ENCODE measurements at places on chromosomes 3 and 15.

- no peak for DNase-seq
These were observed 49.0 kb upstream of the SLC4A7 start for GRCh38 chr3:27533261-27533607.

DNA sequence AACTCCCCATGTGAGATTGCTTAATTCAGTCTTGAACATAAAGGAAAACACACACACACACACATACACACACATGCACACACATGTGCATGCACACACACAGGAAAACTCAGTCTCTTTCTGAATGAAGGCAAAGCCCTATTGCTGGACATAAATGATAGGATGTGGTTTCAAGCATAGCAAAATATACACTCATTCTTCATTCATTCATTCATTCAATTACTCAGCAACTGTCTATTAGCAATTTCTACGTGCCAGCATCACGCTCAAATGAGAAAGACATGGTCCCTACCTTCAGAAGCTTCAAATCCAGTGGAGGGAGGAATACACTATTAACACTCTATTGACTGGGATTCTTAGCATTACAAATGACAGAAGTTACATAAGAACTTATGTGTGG, 41.8 kb upstream of the UBE2E2 start:
- no peak for DNase-seq

DNA sequence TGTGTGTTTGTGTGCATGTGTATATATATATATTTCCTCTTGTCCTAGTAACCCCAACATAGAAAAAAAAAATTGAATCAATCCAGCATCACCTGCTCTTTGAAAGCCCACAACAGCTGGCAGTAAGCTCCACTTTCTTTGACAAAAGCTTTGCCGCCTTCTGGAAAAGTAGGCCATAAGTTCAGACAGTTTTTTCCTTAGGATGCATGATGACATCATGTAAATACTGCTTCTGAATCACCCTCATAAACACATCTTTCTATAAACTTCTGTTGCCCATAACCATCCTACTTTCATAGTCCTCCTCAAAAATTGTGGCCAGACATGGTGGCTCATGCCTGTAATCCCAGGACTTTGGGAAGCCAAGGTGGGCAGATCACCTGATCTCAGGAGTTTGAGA, 67.4 kb downstream of the CSNK1G1 start:
- DNase-seq = no peak

GRCh38 chr3:194107107-194107506, 28.8 kb upstream of the HES1 start:
- DNase-seq = no peak

- DNase-seq = no peak
These were observed 389.3 kb downstream of the IL20RB start for GRCh38 chr3:137347132-137347531.

- no peak for DNase-seq
These were observed 43.3 kb upstream of the MITF start for GRCh38 chr3:69695933-69696332.

DNA sequence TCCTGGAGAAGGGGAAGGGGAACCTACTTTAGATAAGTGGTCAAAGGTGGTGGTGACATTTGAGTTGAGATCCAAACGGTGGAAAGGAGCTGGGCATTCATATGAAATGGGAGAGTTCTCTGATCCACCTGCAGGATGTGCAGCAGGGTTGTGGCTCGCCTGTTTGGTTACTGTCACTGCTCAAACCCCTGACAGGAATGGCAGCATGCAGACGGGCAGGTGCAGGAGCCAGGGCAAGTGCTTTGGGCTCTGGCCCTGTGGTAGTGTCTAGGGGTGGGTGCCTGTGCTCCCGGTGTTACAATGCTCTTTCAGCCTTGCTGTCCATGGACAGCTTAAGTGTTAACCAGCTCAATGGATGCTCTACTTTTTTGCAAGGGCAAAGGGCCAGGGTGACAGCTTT, 18.5 kb downstream of the PAQR9 start:
- no peak for DNase-seq

GRCh38 chr15:100114100-100114499, 227.7 kb downstream of the ADAMTS17 start:
- no peak for DNase-seq

DNA sequence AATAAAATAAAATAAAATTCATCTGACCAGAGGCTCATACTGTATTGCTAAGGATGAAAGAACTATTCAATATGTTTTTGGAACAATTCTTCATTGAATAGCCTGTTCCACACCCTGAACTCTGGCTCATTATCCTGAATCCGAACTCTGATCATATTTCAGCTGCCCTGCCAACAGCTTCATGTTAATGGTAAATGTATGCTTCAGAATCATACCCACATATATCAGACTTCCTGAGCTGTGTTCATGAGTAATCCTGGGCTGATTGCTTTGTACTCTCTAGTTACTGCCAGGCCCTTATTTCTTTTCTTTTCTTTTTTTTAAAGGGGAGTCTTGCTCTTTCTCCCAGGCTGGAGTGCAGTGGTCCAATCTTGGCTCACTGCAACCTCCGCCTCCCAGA, 11.8 kb downstream of the INO80 start:
- DNase-seq = no peak

GRCh38 chr3:175266478-175266877, 407.3 kb downstream of the NAALADL2 start:
- DNase-seq = no peak

- DNase-seq = peak; percentile 88
These were observed 37.3 kb downstream of the ANP32A start for GRCh38 chr15:68783226-68784058.

DNA sequence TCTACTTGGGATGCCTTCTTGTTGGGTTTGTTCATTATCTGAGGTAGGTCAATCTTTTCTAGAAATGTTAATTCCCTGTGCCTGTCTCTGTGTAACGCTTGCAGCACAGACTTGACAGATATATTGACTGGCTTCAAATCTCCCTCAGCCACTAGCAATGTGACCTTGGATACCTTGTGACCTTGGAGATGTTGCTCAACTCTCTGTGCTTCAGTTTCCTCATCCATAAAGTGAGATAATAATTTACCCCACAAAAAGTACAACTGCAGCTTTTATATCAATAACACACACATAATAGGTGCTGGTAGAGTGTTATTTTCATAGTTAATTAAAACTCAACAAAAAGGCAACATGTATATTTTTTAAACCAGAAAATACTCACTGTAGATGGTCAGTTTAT, 52.9 kb downstream of the SIDT1 start:
- DNase-seq = no peak

GRCh38 chr3:161991901-161992540, 495.4 kb downstream of the OTOL1 start:
- DNase-seq = no peak

DNA sequence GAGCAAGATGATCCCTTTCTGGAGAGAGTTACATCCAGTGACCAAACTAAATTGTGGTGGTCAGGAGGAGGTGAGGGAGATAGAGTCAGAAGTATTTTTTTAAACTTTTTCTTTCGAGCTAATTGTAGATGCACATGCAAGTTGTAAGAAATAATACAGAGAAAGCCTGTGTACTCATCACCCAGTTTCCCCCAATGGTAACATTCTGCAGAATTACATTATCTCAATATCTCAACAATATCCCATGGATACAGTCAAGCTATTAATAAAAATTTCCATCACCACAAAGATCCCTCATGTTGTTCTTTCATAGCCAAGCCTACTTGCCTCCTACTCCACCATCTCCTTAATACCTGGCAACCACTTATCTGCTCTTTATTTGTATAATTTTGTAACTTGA, 3.3 kb upstream of the TMEM45A start:
- no peak for DNase-seq

GRCh38 chr3:195388380-195388779, 54.4 kb downstream of the ACAP2 start:
- no peak for DNase-seq

DNA sequence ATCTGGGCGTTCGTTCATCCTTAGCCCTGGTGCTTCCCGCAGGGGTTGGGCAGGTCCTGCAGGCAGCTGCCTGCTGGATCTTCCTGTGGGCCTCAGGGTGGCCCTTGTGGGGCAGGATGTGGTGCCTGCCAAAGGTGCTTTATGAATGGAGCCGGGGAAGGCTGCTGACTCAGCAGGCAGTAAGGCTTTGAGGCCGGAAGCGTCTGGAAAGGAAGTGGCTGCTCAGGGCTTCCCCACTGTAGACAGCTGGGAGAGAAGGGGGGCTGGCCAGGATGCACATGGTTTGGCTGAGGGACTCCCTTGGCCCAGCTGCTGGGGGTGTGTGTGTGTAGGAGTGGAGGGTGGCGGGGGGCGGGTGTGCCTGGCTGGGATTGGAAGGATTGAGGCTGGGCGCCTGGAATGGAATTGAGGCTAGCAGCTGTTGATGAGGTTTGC, 12.9 kb downstream of the CD276 start:
- DNase-seq = peak; percentile 89

GRCh38 chr3:177481329-177481728, 284.0 kb upstream of the TBL1XR1 start:
- DNase-seq = no peak

GRCh38 chr3:66665021-66665695, 164.3 kb upstream of the LRIG1 start:
- no peak for DNase-seq

GRCh38 chr3:125098611-125099291, 43.0 kb upstream of the HEG1 start:
- DNase-seq = no peak

DNA sequence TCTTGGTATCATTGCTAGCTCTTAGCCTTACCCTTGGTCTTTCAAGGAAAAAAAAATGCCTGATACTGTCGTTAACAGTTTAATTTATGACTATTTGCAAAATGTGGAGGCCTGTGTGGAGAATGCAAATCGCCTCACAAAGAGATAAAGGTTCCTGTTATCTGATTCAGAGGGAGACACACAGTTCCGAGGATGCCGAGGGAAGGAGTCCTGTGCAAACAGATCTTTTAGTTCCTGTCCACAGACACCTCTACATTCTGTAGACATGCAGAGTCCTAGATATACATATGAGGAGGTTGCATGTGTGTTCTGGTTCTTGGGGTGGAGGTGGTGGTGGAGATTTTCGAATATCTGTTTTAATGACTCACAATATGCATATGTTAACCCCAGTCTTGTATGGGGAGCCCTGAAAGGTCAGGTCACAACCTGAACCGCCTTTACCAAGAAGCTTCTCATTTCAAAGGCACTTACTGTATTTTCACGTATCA, 5.7 kb downstream of the NR2F2 start:
- DNase-seq = no peak

DNA sequence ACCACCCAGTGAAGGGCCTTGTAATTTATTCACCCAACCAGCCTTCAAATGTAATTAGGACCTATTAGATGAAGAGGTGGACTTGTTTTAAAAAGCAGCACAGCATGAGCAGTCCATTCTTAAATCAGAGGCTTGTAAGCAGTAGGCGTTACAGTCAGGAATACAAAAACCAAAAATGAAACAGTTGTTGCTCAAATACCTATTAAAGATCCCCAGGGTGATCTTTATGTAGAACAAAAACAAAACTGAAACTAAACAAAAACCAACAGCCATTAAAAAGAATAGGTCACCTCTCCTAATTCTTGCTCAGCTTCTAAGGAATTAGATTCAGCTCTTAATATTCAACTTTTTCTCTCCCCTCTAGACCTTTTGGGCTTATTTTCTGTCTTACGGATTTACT, 104.9 kb upstream of the ST8SIA2 start:
- no peak for DNase-seq

- no peak for DNase-seq
These were observed 58.1 kb downstream of the TMEM39A start for GRCh38 chr3:119405315-119405714.

DNA sequence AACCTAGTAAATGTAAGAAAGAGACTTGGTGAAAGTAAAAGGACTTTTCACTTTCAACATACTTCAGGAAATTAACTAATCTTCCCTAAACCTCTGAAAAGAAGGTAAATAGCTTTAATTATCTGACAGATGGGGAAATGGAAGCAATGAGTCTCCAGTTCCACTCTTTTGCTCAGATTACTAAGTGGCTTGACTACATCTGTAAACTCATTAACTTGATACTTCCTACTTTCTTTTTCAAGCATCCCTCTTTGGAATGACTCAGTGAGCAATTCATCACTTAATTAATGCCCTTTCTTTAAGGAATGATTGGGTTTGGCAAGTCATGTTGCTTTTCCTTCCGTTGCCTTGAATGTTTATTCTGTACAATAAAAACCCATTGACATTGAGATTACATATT, 234.2 kb downstream of the GRM7 start:
- no peak for DNase-seq

GRCh38 chr3:51637941-51638471, 33.0 kb upstream of the TEX264 start:
- no peak for DNase-seq

GRCh38 chr3:80159990-80160506, 392.2 kb upstream of the ROBO1 start:
- no peak for DNase-seq

- DNase-seq = no peak
These were observed 277.4 kb upstream of the NR2E3 start for GRCh38 chr15:71532994-71533393.

GRCh38 chr3:192284443-192285072, 442.8 kb downstream of the FGF12 start:
- DNase-seq = no peak

GRCh38 chr15:60507596-60508424, 28.9 kb upstream of the ICE2 start:
- peak; percentile 78 for DNase-seq

DNA sequence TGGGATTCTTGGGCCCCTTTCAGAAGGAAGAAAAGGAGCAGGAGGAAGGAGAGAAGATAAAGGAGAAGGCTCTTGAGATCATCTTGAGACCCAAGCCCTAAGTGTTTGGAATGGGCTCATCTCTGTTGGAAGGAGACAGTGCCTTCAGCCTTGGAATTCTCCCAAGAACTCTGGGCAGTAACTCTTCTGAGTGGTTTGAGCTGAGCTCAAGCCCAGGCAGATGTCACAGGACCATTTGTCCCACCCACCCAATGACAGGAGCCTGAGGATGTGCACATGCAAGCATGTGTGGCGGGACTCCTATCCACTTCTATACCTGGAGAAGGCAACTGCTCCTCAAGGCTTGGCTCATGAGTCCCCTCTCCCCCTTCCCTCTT, 14.6 kb upstream of the TMEM40 start:
- DNase-seq = no peak

DNA sequence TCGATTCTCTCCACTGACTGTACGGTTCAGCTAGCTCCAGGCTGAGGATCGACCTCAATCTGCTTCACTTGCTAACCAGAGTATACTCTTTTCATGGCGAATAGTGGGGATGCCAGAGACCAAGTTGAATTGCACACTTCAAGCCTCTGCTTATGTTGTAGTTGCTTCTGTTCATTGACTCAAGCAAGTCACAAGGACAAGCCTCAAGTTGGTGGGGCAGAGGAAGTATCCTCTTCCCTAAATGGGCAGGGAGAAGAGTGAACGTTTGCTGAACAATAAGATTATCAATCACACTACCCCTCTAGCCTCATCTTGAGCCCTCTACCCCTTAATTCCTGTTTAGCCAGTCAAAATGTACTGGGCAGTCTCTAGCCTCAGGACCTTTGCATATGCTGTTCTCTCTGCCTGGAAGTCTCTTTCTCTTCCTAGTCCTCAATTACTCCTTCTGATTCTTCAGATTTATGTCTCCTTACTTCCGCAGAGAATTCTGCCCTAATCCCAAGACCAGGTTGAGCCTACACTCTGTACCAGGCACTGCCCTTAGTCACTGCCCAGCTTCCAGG, 390.4 kb upstream of the PROK2 start:
- DNase-seq = no peak

Data from activated effector memory CD4-positive, alpha-beta T cell treated with anti-CD3 and anti-CD28 coated beads, Interleukin-2, amount 50 U/mL, for 16 hours (primary cell).